Calu3 (cell line): ENCODE measurements at places on chromosomes 1 and 21. TPM values are rescaled to one million over a fixed set of nuclear protein-coding genes. Genes with fewer than 3 reads are reported as not detected.

DNA sequence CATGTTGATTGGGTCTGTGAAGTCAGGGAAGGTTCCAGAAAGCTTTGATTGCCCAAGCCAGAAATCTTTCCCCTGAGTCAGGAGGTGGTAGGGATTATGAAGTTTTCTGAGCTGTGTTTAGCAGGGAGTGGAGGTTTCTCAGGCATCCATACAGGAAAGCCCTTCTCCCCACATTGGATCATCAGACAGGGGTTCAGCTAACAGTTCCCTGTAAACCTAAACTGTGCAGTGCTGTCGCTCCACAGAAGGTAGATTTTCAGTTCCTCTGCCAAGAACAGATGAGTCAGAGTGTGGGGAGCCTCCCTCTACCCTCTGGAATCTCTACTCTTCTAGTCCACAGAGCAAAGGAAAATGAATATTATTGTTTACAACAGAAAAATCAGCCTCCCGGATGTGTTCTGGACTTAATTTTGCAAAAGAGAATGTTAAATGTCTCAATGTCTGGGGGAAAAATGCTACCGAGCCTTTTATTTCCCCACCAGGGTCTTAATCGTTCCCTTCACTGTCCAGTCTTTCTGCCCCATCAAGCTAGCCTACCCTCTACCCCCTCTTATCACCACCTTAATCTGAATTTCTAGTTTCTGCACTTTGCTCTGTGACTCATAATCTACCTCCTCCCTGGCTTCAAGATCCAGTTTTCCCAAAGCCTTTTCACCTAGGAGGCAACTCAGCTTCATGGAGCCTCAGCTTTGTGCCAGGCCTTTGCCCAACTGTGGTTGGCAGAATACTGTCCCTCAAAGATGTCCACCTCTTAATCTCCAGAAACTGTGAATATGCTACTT, 355.6 kb downstream of the PRDM2 start:
- DNase-seq: no peak

- peak; percentile 21 for DNase-seq
Observed at GRCh38 chr1:35931446-35932157, 697 bp downstream of the AGO3 start.

GRCh38 chr21:36134803-36135390, at the start of gene CBR3:
Gene CBR3 (plus strand): TSS chr21:36135079. CDS start chr21:36135193, 114 bp downstream.
- DNase-seq: peak; percentile 36

DNA sequence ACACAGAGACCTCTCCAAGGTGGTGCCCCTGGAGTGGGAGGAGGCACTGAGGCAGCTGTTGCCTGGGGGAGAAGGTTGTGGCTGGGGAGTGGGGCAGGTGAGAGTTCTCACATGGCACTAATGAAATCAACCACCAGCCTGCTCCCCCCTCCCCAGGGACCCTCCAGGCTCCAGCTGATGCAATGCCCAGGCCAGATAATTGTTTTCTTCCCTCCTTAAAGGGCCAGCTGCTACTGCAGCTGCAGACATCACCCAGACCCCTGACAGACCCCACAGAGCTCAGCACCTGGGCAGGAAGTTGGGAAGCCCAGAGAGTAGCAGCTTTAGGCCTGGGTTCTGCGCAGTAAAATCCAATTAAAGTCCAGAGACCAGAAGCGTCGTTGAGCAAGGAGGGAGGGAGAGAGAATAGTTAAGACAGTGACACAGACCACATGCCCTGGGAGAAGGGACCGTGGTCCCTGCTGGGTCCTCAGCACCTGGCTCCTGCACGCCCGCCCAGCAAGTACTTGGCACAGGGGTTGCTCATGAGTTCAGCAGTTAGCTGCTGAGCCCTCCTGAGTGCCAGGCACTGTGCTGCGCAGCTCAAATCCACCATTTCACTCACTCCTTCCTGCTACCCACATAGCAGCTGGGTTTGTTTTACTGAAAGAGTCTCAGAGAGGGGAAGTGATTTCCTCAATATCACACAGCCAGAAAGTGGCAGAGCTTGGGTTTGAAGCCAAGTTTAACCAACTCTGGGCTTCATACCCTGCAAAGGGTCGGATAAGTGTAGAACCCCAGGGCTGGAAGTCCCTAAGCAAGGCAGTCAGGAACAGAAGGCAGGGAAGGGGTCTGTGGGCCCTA, 1.9 kb downstream of the RIMS3 start:
- DNase-seq: no peak

GRCh38 chr1:243710467-243710866, 139.6 kb downstream of the AKT3 start:
- no peak for DNase-seq

Gene LRRC3
- 0.40 and 0.61 TPM in 2 replicates for total RNA-seq

Gene KIF21B
- total RNA-seq: 5.9 and 6.7 TPM in 2 replicates

Gene MRAP
- not detected in 2 replicates for total RNA-seq
